CD8-positive, alpha-beta memory T cell (primary cell): ENCODE measurements at places on chromosomes 3 and 15.

- DNase-seq, result no peak
These were observed 21.4 kb upstream of the LIPC start for GRCh38 chr15:58410353-58410752.

GRCh38 chr3:73739791-73740453, 115.2 kb upstream of the PDZRN3 start:
- no peak for DNase-seq

DNA sequence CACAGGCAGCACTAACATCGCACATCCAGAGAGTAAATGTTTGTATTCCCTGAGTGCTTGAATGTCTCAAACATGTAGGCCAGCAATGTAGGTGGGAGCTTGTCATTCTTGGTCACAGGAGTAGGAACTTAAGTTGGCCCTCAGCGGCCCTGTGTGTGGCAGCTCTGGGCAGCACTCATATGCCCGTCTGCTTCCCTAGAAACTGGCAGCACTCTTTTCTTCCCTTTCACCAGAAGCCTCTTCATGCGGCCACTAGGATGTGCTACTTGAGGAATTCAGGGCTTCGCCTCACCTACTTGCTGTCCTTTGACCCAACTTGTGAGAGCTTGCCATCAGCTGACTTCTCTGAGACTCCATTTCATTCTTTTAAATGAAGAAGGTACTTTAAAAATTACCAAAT, 69.5 kb downstream of the TIPARP start:
- no peak for DNase-seq

DNA sequence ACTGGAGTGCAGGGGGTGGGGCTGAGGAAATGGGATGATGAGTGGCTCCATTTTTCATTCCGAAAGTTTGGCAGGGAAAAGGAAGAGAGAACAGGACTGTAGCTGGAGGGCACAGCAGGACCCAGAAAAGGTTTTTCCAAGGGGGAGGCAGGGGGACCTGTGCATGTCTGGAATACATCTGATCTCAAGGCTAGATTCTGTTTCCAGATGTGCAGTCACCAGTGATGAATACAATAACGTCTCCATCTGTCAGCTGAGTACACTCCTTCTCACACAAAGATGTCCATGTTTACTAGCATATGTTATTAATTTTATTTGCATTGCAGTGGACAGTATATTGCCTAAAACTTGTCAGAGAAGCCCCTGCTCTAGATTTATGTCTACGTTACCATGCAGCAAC, 39.9 kb upstream of the PRTG start:
- no peak for DNase-seq

DNA sequence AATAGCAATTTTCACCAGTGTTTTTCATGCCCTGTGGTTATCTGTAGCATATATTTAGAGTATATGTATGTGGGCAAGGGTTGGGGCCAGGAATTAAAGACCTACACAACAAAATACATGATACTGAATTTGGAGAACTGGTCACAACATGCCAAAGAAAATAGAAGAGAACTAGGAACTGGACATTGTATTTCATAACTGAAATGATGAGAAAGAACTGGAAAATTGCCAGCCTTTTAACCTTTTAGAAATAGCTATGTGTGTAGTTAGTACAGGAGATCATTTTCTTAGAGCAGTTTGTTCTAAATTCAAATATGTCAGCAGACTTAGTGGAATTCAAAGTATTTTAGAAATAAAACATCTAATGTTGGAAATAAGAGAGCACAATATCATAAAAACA, 227.1 kb upstream of the CGNL1 start:
- DNase-seq, result no peak
